Hematopoietic multipotent progenitor cell treated with erythropoietin and hydrocortisone succinate and interleukin-3 and kit ligand, for 8 days (in vitro differentiated cells): ENCODE measurements at places on chromosomes 3 and 15.
A peak's percentile ranks its signal among the peaks of the same experiment; 100 is the strongest.

GRCh38 chr3:106328224-106328623 is 459.4 kb upstream of the CBLB start:
- no peak for DNase-seq

DNA sequence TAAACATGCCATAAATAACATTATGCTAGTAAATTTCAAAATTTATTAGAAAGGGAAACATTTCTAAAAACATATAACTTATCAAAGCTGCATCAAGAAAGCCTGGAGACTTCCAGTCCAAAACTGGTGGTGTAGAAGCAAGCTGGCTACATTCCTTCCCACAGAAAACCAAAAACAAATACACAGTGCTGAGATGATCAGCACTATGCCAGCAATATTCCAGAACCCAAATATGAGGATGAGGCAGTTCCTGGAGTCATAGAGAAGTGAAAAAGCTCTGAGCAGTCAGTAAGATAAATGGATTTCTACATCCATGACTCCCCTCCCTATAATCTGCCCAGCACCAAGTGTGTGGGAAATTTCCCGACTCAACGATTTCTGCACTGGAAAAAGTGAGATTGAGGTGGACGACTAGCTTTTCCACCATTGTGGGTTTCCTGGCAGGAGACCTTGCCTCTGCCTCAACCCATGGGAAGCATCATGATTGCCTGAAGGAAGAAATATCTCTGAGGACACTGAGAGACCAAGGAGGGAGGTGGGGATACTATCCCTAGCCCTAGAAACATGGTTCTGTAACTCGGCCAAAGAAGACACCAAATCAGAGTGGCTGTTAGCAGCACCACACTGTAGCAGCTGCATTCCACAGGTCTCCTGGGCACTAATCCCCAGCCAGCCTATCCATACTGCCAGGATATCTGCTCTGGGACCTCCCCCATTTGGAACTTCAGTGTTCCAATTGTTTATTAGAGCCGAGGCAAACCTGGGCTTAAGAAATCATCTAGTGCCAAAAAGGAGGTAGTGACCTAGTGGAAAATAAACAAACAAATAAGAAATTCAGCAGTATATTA is 11.8 kb upstream of the CLN6 start:
- DNase-seq: no peak

DNA sequence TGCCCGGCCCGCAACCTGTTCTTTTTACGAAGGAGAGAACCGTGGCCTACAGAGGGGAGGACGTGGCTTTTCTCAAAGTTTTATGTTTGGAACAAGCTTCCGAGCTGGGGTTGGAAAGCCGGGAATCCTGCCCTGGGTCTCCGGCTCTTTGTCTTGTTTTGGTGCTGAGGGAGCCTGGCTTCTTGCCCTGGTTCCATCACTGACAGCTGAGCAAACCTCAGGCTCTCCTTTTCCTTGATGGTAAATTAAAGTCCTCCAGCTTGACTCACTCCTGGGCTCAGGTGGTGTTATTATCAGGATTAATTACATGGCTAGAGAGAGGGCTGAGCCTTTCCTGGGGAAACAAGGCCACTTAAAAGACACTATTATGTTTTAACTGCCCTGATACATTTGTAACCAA is 289.5 kb upstream of the RGMA start:
- no peak for DNase-seq

- peak; percentile 23 for DNase-seq
These were observed 4.8 kb downstream of the IDH2 start for GRCh38 chr15:90097475-90097874.

GRCh38 chr15:80010131-80010673 is 39.2 kb upstream of the BCL2A1 start:
- peak; percentile 59 for DNase-seq

- DNase-seq: no peak
These were observed 108.8 kb upstream of the GPR149 start for GRCh38 chr3:154538566-154539360.

DNA sequence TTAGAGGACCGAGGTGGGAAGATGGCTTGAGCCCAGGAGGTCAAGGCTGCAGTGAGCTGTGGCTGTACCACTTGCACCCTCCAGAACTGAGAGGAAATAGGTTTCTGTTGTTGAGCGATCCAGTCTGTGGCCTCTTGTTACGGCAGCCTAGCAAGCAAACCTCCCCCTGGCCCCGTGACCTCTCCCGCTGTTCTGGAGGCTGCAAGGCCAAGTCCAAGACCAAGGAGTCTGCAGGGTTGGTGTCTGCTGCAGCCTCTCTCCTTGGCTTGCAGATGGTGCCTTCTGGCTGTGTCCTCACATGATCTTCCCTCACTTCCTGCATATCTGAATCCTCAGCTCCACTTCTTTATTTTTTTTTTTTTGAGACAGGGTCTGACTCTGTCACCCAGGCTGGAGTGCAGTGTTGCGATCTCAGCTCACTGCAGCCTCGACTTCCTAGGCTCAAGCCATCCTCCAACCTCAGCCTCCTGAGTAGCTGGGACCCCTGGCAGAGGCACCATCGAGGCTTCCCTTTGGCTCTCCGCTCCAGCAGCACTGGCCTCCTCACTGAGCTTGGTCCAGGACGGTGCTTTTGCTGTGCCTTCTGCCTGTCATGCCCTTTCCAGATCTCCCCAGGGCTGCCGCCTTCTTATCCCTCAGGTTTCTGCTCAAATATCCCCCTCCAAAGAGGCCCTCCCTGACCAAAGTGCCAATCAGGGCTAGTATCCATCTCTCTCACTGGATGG is 18.0 kb upstream of the PLXND1 start:
- DNase-seq: no peak

DNA sequence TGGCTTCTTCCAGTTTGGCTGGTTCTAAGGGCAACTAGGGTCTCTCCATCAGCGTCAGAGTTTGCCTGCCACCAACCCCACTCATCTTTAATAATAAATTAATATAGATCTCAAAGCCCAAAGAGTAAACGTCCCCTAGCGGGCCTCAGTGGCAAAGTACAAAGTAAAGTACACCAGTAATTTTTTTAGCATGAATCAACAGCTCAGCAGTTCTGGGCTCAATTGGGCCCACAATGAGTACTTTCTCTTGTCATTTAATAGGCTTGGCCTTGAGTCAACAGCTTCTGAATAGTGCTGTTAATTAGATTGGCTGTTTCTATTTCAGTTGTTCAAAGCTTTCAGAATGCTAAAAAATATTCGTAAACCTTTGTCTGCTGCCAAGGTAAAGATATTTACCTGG is 89.0 kb upstream of the PFN2 start:
- DNase-seq: no peak

GRCh38 chr3:54073386-54073785 is 49.0 kb upstream of the CACNA2D3 start:
- no peak for DNase-seq

- DNase-seq: peak; percentile 76
These were observed 520 bp downstream of the SLC26A6 start for GRCh38 chr3:48634661-48635221.

- no peak for DNase-seq
These were observed 340 bp downstream of the TTLL3 start for GRCh38 chr3:9810433-9810770.
